ENCODE measurements at places on chromosomes 3 and 15. TPM values are rescaled to one million over a fixed set of nuclear protein-coding genes. Genes with fewer than 3 reads are reported as not detected.

DNA sequence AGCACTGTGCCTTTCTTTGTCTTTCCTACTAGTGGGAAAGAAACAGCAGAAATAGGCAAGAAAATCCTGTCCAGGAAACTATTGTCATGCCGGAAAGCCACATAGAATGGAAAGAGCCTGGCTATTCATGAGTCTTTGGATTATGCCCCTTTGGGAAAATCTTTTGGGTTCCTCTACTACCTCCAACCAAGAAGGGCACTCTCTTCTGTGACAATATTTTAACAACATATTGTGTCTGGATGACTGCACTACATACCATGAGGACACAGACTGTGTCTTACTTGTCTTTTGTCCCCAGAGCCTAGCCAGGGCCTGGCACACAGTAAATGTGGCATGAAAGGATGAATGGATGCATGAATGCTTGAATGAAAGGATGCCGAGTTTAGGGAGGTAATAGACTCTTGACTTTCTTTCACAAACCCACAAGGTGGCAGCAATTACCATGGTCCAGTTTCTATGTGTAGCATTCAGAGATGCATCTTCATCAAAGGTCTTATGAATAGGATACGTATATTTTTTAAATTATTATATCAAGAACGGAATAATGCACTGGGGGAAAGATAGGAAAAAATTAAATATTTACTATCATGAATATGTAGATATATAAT lies 30.3 kb downstream of the ARL14 start:
- DNase-seq, result peak; percentile 25

- no peak for DNase-seq
Observed at GRCh38 chr3:58394339-58394738, 39.3 kb downstream of the PDHB start.

DNA sequence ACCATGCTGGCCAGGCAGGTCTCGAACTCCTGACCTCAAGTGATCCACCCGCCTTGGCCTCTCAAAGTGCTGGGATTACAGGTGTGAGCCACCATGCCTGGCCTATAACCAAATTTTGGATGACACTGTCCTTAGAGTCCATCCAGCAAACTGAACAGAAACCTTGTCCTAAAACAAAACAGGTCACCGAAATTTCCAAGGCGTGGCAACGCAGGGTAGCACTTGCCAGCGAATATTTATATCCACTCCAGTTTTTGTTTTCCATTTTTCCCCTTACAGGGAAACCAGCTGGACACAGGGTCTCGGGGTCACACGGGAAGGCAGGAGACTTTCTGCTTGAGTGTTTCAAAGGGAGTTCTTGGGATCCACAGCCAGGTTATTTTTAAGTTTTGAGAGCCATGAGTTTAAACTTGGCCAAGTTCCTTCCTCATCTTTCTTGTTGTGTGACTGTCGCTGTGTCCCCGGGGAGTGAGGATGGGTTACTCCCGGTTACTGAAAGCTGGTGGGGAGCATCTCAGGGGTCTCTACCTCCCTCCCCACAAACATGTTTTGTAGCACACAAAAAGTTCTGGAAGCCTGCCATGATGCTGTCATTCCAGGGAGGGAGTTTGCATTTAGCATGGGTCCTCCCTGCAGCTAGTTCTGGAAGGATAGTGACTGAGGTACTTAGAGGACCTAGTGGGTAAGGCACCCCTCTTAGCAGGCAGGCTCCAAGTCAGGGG lies 12.6 kb downstream of the LIMD1 start:
- DNase-seq, result no peak

GRCh38 chr3:1288805-1289494 lies 196.1 kb downstream of the CNTN6 start:
- no peak for DNase-seq

- DNase-seq, result no peak
Observed at GRCh38 chr3:30231277-30232141, 374.9 kb upstream of the TGFBR2 start.

- DNase-seq, result no peak
Observed at GRCh38 chr3:151330379-151330778, 1.0 kb upstream of the P2RY13 start.

DNA sequence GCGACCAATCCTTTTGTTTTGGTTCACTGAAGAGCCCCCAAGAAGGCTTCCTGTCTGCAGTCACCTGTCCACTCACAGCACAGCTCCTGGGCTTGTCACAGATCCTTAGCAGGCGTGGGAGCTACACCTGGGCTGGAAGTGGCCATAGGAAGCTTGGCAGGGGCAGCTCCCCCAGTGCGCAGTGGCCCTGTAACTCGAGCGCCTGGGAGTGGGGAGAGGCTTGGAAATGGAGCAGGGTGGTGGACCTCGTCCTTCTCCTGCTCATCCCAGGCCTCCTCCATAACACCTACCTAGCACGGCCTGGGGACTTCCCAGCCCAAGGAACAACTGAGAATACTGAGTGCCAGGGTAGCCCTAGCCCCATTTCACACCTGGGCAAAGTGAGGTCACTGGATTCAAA lies 19.3 kb upstream of the TGM5 start:
- no peak for DNase-seq

DNA sequence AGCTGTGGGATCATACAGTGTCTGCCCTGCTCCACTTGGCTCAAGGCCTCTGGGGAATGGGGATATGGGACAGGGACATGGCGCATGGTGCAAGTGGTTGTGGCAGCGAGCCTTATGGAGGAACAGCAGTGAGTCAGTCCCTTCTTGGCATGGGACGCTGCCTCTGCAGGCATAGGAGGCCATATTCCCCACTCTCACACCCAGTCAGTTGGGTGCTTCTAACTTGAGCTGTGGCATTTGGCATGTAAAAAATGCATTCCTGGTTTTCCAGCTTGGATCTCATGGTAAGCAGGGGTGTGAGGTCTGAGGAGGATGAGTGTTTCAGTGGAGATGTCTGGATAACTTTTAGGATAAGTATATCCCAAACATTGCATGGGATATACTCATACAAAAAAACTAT lies 31.6 kb upstream of the UBE2Q2 start:
- no peak for DNase-seq

- no peak for DNase-seq
Observed at GRCh38 chr3:121414924-121415323, 130.9 kb downstream of the POLQ start.

GRCh38 chr3:64048631-64049061 lies 25.4 kb upstream of the PSMD6 start:
- DNase-seq, result no peak

- DNase-seq, result no peak
Observed at GRCh38 chr3:120093911-120094775, at the start of gene GSK3B. Gene GSK3B, minus strand, starts transcription at chr3:120094447. Its CDS starts 1,013 bp downstream, at chr3:120093434.

DNA sequence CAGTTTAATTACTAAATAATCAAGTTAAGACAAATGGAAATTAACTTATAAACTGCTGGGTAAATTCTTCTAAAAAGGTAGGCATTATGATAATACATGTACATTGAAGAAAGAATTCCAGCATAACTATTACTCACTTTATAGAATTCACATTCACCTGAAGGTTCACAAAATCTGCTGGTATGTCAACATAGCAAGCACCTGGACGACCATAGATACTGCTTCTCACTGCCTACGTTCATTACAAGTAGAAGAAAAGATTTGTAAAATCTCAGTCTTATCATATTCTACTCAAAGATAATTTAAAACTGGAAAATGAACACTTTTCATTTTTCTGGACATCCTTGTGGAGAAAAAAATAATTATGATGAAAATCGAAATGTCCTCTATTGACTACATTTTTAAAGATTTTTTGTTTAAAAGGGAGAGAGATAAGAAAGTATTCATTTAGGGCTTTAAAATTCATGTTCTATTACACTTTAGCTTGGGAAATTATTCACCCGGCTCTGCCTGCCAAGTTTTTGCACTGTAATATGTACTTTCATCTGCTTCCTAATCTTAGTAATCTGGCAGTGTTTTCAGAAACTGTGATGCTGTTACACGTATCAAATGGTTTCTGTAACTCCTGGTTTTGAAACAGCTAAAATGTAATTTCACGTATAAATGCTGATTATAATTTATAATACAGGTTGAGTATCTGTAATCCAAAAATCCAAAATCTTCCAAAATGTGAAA lies 16.1 kb downstream of the HACL1 start:
- no peak for DNase-seq

DNA sequence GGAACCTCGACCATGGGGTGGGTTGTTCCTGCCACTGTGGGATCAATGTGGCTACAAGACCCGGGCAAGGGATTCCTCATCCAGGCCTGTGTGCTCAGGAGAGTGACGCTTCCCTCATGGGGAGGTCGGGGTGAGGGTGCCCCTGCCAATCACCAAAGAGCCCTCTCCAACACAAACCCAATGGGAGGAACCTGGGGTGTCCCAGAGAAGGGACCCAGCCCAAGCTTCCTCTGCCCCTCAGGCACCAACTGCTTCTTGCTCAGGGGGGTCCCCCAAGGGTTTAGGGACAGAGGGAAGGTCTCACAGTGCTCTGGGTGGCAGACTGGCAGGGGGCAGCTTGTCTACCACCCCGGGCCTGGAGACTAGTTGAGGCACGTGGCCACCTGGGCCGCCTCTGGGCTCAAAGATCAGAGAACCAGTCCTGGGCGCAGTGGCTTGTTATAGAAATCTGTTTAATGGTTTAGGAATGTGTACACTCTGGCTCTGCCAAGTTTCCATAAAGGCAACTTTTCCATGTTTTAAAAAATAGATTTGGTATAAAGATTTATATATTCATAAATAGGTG lies 26.6 kb downstream of the GP9 start:
- DNase-seq, result no peak

DNA sequence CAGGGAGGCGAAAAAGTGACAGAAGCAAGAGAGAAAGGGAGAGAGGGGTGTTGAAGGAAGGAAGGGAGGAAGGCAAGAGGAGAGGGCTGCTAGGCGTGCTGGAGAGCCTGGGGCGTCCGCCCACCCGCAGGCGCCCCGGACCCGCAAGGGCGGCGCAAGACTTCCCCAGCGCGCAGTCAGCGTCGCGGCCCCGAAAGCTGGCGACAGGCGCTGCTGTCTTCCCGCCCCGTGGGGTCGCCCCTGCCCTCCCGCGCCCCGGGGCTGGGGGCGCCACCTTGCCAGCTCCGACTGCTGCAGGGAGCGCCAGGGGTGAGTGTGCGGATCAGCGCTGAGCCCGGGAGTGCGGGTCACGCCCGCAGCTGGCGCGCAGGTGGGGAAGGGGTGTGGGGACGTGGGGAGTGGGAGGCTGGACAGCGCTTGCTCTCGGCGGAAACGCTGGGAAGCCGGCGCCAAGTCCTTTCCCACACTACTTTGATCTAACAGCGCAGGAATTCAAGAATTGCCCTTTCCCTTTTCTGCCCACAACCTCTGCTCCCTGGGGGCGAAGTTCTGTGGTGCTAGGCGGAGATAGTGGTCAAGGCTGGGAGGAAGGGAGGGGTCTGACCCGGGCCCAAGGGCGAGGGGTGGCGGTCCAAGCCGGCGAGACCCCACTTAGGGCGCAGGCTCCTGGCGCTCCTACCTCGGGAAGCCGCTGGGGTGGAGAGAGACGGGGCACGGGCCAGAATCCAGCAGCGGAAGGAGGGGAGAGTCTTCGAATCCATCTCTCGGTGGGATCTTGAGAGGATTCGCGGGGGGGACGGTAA lies 266.1 kb downstream of the CGGBP1 start:
- DNase-seq, result no peak

DNA sequence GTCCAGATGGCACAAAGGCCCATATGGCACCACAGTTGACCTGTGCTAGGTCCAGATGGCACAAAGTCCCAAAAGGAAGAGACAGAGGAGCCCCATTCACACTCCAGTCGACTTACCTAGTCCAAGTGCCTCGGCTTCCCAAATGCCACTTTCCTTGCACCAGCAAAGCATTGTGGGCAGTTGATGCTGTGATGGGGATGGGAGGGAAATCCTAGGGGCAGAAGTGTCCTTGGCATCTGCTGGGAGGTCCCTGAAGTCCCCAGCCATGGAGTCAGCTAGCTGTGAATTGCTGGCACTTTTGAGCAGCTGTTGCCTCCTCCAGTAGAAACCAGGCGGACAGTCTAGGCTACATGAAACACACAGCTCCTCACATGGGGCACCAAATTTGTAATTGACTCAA lies 60.3 kb upstream of the SIAH2 start:
- DNase-seq, result no peak

GRCh38 chr15:29972051-29972450 lies 110.7 kb upstream of the GOLGA8J start:
- DNase-seq, result no peak

DNA sequence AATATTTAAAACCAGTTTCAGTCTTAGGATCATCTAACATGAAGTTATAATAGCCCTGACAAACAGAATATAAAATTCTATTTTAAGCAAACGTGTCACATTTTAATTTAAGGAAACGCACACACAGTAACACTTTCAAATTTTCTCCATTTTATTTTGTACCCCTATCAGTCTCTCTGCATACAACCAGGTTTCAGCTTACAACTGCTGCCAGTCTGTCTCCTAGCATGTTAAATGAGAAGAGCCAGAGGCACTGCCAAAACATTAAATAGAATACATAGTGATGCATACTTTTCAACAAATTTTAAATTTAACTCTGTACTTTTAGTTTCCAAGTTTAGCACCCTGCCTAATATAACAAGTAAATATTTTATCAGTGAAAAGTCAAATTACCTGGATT lies 60.8 kb downstream of the UACA start:
- no peak for DNase-seq

GRCh38 chr3:153970741-153971347 lies 150.3 kb upstream of the ARHGEF26 start:
- DNase-seq, result no peak

- DNase-seq, result no peak
Observed at GRCh38 chr3:1374471-1374870, 281.6 kb downstream of the CNTN6 start.

The TERC gene
- total RNA-seq, result 246 TPM

The C3orf52 gene
- total RNA-seq, result 42.9 TPM

The A4GNT gene
- total RNA-seq, result not detected

The SLC24A5 gene
- not detected for total RNA-seq

The WNT5A gene
- total RNA-seq, result 10.7 TPM

The PLIN1 gene
- not detected for total RNA-seq

The UACA gene
- total RNA-seq, result 9.4 TPM

The CASR gene
- 0.04 TPM for total RNA-seq

The ISL2 gene
- 4.8 TPM for total RNA-seq

The CD80 gene
- total RNA-seq, result not detected

The VPS39 gene
- total RNA-seq, result 43.3 TPM

The CDC25A gene
- 3.6 TPM for total RNA-seq

The ZNF502 gene
- 3.4 TPM for total RNA-seq

The GOLGA8G gene
- not detected for total RNA-seq

The DUOXA2 gene
- total RNA-seq, result not detected

The CLSTN2 gene
- 17.3 TPM for total RNA-seq

All from kidney epithelial cell (primary cell).